ENCODE measurements at places on chromosomes 16 and 17.

DNA sequence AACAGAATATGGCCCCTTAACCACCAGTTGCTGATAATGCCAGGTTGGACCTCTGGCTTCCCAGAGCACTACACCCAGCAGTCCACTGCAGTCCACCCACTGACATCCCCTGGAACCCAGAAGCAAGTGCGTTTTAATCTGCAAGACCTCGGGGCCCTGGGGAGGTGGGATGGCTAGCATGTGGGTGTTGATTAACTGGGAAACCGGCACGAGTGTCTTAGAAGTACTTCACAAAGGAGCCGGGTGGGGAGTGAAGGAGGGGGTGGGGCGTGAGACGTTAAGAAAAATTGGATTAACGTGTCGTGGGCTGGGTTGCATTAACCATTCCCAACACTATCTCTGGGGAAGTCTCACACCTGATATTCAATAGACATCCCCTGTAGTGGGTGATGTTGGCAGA lies 6.1 kb upstream of the HIC1 start:
- no peak for DNase-seq

GRCh38 chr17:78137392-78138203 lies 7.0 kb downstream of the TMC8 start:
- no peak for DNase-seq

GRCh38 chr17:55887531-55887930 lies 136.7 kb downstream of the PCTP start:
- no peak for DNase-seq

DNA sequence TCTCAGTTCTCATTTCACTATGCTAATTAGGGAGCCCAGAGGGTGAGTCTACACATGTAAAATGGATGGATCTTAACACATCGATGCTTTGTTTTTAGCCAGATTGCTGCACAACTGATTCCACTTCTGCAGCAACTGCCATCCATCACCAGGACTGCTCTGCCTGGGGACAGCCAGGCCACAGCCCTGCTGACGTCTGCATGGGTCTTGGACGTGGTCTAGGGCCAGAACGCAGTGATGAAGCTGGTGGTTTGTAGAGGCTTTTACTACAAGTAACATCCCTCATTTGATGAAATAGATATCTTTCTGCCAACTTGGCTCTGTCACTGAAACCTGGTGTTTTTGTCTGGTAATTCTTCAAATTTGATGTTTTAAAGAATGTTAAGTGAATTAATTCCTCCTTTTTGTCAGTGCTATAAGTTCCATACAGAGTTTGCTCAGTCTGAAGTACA lies 50.6 kb downstream of the MARCHF10 start:
- no peak for DNase-seq

- no peak for DNase-seq
Measured at GRCh38 chr17:57612202-57613071, 132.7 kb downstream of the CCDC182 start.

GRCh38 chr16:17224879-17225281 lies 245.9 kb downstream of the XYLT1 start:
- DNase-seq: no peak

DNA sequence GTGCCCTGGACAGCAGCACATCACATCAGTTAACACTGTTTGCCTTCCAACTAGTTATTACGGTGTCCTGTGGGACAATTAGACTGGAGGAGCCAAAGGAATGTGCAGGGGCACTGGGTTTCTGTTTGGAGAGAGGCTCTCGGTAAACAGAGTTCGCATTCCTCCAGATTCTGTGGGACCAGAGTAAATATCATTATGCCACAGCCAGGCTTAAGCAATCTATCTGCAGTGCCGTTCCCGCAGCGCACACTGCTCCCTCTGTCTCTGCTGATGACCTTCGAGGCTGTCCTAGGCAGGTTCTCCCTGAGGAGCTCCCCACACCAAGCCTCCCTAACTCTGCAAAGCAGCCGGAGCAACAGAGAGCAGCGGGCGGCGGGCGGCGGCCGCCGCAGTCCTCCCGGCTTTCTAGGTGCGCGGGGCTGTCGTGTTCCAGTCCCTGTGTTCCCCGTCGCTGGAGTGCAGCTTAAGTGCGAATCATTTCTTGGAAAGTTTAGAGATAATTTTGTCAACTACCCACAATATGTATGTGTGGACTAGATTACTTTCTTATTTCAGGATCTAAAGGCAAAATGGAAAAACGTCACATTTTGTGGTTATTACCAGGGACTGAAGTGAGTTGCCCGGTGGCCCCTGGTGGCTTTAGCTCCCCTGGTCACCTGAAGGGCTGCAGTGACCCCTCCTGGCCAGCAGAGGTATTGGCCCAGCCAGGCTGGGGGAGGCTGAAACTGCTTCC lies 43.3 kb downstream of the PGS1 start:
- no peak for DNase-seq

DNA sequence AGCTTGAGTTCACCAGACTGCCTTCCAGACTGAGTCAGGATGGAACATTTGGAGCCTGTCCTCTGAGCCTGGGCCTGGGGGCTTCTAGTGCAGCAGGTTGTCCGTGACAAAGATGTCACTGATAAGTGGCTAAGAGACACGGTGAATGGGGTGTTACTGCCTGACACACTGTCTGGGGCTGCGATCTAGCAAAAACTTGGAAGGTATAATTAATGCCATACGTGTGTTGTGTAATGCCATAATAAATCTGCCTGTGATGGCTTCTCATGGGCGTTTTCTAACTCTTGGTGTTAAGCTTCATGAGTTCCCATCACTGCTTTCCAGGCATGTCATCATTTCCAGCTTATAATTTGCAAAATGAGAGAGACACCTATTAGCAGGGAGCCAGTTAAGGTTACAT lies 215.4 kb downstream of the UTP18 start:
- DNase-seq: no peak

DNA sequence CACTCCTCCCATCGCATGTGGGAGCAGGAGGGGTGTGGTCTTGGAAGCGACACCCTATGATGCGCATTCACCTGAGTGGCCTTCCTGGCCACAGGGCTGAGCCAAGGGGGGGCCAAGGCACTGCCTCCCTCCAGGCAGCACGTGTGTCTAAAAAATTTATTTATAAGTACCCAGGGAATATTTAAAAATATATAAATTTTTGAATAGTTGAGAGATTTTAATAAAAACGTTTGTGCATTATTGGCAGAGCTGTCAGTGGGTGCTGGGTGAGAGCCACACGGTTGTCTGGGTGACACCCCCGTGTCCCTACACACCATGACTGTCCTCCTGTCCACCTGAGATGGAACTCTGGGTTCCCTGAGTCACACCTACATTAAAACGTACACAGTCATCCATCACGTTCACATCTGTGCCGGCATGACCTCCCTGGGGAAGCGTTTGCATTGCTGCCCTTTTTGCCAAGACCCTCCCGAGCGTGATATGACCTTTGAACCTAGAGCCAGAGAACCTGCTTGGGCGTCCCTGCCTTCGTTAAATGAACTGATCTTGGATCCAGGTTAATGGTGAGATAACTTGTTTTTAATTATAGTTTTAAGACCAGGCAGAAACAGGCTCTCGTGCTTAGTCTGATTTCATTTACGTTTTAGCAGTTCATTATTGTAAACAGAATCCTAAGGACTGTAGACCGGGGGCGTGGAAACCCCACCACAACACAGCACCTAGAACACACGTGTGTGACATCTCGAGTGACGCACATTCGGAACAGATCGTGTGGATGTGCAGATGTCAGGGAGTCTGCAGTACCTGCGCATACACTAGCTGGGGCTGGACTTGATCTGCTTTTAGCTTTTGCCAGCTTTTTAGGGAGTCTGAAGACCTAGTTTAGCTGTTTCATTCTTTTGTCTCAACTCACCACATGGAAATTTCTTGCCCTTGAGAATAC lies 192.8 kb upstream of the CHMP6 start:
- DNase-seq: no peak

All from cortex of kidney (tissue), 1 donor.